ENCODE measurements at places on chromosomes 16 and 17.

GRCh38 chr17:50348522-50349242, 2.8 kb downstream of the XYLT2 start:
- no peak for DNase-seq

GRCh38 chr17:7026471-7027115, 3.7 kb downstream of the BCL6B start:
- DNase-seq = no peak

GRCh38 chr17:37789021-37789565, 44.2 kb upstream of the HNF1B start:
- DNase-seq = no peak

- no peak for DNase-seq
Observed at GRCh38 chr17:231191-231965, 49.9 kb upstream of the DOC2B start.

- no peak for DNase-seq
Observed at GRCh38 chr16:17283016-17283415, 187.7 kb downstream of the XYLT1 start.

DNA sequence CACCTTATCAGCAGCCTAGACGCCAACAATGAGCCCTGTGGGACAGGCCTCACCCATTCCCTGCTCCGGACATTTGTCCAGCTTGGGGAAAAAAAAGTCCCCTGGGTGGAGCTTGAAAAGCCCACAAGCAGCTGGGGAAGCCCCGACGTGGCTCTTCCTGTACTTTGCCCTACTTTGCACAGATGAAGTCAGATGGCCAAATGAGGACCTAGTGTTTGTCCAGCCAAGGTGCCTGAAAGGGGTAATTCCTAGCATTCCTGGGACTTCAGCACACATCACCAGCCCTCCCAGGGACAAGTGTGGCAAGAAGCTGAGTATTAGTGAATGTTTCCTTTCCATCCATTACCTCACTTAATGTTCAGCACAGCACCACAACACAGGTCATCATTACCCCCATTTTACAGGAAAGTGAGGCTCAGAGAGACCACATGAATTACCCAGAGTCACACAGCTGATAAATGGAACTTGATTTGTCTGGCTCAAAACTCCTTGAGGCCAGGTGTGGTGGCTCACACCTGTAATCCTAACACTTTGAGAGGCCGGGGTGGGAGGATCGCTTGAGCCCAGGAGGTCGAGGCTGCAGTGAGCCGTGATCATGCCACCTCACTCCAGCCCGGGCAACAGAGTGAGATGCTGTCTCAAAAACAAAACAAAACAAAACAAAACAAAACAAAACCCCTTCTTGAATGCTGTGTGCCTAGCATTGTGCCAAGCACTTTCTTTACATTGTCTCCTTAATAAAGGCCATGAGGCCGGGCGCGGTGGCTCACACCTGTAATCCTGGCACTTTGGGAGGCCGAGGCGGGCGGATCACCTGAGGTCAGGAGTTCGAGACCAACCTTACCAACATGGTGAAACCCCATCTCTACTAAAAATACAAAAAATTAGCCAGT, 19.9 kb upstream of the PLLP start:
- no peak for DNase-seq

DNA sequence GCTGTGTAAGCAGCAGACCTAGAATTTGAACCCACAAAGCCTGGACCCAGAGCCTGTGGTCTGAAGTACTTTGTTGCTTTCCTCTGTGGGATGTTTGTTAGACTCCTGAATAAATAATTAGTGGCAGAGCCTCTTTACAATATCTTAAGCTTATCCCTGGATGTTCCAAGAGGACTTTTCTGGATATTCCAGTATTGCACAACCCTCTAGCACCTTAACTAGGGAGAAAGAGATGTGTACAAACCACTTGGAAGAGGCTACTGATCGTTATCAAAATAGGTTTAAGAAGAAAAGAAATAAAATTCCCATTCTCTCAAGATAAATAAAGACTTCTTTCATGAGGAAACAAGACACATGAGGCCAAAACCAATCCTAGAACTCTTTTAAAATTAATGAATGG, 632.4 kb downstream of the CDH11 start:
- no peak for DNase-seq

- no peak for DNase-seq
Observed at GRCh38 chr16:76278980-76279379, 1.8 kb downstream of the CNTNAP4 start.

GRCh38 chr17:31869031-31869430, 10.0 kb upstream of the COPRS start:
- DNase-seq = no peak

- DNase-seq = no peak
Observed at GRCh38 chr16:1325673-1326371, 7.6 kb upstream of the BAIAP3 start.

DNA sequence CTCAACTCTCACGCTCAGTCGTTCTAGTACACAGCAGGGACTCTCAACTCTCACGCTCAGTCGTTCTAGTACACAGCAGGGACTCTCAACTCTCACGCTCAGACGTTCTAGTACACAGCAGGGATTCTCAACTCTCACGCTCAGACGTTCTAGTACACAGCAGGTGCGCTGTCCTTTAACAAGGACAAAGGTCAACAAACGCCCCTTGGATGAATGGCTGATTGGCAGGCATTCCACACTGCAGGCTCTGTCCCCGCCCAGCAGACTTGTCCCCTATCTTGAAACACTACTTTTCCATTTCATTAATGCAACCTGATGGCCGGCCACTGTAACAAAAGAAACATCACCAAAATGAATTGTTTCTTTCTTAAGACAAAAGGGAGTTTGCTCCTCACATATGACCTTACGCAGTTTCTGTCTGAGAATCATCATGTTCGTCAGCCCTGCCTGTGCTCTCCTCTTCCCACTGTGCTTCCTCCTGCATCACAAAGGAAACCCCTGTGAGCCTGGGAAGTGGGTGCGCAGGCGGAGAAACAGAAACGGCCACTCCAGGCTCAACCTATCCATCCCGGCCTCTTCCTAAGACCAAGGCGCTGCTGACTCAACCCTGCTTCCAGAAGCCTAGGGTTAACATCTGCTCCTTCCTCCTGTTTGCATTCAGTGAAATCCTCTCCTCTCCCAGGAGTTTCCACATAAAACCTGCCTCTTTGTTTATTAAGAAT, 59.8 kb downstream of the ANKRD11 start:
- no peak for DNase-seq

DNA sequence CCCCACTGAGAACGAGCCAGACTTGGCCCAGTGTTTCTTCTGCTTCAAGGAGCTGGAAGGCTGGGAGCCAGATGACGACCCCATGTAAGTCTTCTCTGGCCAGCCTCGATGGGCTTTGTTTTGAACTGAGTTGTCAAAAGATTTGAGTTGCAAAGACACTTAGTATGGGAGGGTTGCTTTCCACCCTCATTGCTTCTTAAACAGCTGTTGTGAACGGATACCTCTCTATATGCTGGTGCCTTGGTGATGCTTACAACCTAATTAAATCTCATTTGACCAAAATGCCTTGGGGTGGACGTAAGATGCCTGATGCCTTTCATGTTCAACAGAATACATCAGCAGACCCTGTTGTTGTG, 631 bp downstream of the BIRC5 start:
- no peak for DNase-seq

- DNase-seq = no peak
Observed at GRCh38 chr16:50610331-50611262, 62.4 kb downstream of the NKD1 start.

DNA sequence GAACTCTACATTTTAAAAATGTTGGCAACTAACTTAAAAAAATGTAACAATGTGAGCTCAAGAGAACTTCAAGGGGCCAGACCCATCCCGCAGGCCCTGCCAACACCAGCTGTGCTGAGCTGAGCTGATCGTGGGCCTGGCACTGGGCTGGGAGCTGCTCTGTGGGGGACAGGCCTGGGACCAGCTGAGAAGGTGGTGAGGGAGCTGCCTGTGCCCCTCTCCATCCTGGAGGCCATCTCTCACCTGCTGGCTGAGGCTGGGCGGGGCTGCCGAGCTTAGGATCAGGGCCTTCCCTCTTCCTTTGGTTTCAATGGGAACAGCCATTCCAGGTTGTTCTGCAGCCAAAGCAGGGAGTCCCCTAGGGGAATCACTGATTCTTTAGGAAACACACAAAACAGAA, 58.2 kb downstream of the IL21R start:
- DNase-seq = no peak

Data from stimulated activated effector memory CD8-positive, alpha-beta T cell treated with anti-CD3 and anti-CD28 coated beads, Interleukin-12 subunit alpha, Interleukin-12 subunit beta, amount 100 ng/mL, for 72 hours (primary cell).